ENCODE measurements at places on chromosomes 3 and 15.

DNA sequence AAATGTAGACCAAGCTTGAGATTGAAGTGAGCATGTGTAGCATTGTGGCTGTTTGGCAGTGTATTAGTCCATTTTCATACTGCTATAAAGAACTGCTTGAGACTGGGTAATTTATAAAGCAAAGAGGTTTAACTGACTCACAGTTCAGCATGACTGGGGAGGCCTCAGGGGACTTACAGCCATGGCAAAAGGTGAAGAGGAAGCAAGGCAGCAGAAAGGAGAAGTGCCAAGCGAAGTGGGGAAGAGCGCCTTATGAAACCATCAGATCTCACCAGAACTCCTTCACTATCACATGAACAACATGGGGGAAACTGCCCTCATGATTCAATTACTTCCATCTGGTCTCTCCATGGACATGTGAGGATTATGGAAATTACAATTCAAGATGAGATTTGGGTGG lies 8.6 kb upstream of the CERS3 start:
- DNase-seq = no peak

DNA sequence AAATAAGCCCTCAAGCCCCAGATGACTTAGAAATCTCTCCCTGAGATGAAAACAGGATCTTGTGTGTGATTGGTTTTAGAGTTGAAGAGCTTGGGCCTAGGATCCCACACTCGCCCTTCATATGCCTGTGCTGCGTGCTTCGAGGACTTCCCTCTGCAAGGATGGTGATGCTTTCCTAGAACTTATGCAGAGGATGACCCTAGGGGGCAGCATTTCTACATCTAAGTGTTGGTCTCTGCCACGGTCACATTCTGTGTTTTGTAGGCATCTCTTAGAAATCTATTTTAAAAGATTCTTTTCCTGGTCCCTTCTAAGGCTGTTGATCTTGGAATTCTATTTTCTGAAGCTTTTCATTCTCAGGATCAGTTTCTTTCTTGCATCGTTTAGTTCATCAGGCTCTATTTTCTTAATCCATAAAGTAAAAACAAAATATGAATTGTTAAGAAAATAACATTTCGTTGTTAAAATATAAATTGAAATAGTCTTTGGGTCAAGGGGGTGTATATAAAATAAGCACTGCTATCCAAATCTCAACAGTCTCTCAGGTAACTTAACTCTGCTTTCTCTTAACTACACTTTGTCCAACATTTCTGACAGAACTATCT lies 45.7 kb downstream of the WDR76 start:
- peak; percentile 60 for DNase-seq

GRCh38 chr15:63811942-63812550 lies 21.7 kb downstream of the HERC1 start:
- no peak for DNase-seq

DNA sequence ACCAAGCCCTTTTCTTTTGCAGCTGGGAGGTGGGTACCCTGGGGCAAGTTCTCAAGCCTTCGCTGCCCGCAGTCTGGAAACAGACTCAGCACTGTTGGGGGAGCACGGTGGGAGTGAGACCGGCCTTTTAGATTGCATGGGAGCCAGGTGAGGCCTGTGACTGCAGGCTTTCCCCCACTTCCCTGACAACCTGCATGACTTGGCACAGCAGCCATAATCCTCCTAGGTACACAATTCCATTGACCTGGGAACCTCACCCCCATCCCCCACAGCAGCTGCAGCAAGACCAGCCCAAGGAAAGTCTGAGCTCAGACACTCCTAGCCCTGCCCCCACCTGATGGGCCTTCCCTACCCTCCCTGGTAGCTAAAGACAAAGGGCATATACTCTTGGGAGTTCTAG lies 52.2 kb upstream of the CCDC80 start:
- DNase-seq = no peak

- no peak for DNase-seq
Observed at GRCh38 chr3:53716998-53717397, 129.2 kb downstream of the CHDH start.

DNA sequence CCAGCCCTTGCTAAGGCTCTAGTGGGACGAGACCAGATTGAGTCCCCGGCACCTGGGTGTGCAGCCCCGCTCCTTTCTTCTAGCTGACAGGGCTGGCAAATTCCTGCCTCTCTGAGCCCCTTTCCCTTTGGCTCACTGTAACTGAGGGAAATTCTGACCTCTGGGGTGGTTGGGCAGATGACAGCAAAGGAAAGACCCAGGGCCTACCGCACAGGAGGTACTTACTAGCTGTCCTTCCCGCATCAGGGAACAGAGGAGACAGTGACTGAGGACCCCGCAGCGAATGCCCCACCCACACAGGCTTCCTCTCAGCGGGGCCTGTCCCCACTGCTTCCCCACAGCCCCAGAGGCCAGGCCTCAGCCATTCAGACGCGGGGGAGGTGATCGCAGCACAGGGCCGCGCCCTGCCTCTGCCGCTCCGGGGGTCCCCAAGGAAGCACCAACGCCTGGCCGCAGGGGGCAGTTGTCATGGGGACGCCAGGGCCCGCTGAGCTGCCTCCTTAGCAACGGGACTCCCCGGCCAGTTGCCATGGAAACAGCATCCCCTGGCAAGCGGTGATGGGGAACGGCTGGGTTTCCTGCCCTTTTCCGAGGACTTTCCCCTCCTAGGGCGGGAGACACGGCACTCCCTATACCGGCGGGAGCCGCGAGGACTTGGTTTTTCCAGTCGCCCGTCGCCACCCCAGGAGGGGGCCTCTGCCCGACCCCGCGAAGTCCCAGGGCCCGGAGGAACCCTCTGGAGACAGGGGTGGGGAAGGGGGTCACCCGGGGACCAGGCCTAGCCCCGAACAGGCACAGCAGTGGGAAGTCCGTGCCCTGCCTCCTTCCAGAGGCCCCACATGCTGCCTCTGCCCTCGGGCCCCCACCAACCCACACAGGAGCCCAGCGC lies 50.1 kb downstream of the HCN4 start:
- DNase-seq = no peak

- DNase-seq = no peak
Observed at GRCh38 chr15:47289656-47290055, 427.6 kb upstream of the SEMA6D start.

DNA sequence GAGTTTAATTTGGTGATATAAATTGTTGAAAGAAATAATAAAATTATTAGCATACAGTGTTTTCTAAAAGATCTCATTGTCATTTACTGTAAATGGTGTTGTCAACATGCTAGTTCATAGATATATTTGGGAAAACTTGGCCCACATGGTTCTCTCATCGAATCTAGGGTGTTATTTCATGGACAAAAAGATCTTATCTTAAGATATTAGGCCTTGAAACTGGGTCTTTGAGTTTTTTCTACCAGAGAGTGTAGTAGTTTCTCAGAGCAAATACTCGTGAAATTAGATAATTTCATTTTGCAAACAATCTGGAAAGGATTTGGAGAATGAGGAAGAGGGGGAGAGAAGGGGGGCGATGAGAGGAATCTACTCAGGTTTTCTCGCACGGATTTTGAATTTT lies 107.9 kb downstream of the MEIS2 start:
- no peak for DNase-seq
